Femur (tissue), 1 donor: ENCODE measurements at places on chromosomes 1 and 21.

GRCh38 chr1:39501666-39502065, 10.2 kb downstream of the BMP8A start:
- no peak for DNase-seq

GRCh38 chr21:42651515-42652401, 1.7 kb upstream of the PDE9A start:
- no peak for DNase-seq

DNA sequence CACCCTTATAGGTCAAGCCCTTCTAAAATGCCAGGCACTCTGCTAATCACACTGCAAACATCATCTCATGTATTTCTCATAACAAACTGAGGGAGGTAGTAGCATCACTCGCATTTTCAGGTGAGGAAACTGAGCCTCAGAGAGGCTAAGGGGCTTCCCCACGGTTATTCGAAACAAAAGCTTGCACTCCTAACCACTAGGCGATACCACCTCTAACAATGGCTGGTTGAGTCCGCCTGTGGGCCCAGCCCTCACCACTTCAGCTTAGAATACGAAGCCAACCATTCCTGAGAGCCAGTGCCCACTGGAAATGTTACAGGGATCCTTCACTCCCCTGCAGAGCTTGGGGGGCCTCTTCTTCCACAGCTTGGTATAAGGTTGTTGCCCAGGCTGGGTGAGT, 65.3 kb upstream of the TENT5C start:
- DNase-seq = no peak

- no peak for DNase-seq
Observed at GRCh38 chr1:183702087-183702812, 49.1 kb upstream of the APOBEC4 start.

DNA sequence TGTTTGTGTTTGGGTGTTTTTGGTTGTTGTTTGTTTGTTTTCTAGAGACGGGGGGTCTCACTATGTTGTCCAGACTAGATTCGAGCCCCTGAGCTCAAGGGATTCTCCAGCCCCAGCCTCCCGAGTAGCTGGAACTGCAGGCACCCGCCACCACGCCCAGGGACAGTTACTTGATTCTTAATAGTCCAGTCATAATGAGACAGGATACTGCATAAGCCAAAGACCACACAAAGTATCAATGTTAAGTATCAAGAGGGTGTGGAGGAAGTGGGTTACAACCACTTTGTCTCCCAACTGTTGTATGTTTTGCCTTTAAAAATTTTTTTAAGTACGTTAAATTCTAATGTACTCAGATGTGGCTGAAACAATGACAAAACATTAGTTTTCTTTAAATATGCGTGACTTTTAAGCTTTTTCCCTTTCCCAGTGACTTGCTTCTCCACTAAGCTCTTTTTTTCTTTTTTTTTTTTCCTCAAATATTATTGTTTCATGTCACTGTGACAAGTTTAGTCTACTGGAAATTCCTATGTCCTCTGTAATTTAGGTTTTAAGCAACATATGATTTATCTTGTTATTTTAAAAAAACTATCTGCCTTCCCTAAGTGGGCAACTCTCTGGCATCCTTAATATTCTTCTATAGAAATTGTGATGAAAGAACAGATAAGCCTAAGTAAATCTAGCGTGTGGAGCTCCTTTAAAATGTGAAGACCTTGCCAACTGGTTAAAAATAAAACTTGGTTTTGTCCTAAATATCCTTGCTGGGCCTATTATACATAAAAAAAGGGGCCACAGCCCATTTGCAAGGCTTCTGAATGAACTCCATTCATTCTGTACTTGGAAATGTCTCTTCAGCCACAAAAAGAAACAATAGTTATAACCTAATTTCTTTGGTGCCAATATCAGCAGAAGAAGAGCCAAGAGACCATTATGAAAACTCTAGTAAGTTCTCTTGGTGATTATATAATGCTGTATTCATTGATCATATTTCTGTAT, 56.2 kb upstream of the DPH5 start:
- no peak for DNase-seq
